Germinal center (tissue), 1 donor: ENCODE measurements at places on chromosomes 7 and 10.

GRCh38 chr10:106280896-106281460, 883.5 kb downstream of the SORCS1 start:
- no peak for DNase-seq

DNA sequence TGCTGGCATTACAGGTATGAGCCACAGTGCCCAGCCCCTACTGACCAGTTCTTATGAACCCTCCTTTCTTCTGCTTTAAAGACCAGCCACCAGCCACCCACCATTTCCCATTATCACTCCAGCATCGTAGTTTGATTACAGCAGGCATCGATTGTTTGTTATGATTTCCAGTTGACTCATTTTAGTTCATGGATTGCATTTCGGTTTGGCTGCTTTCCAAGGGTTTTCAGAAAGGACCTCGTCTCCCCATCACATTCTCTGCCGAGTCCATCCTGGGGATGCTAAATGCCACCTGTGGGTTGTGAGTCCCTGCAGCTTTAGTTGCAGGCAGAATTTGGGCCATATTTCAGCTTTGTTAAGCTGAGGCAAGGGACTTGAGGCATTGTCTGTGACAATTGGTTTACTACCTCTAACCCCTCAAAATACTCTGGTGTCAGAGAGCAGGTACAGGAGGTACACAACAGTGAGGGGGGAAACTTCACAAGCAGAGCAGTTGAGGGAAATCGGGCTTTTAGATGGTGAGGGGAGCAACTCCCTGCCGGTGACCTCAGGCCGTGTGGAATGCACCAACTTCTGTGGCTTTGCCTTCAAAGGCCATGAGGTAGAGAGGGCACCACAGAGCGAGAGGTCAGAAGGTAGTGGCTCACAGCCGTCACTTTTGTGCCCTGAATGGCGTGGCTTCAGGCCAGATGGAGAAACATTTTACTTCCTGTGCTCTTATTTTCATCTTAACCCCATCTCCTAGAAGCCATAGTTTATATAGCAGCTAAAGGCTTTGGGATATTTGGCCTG, 203.8 kb downstream of the CCDC3 start:
- DNase-seq, result no peak

- DNase-seq, result no peak
Measured at GRCh38 chr7:32611201-32612099, 116.2 kb downstream of the AVL9 start.

DNA sequence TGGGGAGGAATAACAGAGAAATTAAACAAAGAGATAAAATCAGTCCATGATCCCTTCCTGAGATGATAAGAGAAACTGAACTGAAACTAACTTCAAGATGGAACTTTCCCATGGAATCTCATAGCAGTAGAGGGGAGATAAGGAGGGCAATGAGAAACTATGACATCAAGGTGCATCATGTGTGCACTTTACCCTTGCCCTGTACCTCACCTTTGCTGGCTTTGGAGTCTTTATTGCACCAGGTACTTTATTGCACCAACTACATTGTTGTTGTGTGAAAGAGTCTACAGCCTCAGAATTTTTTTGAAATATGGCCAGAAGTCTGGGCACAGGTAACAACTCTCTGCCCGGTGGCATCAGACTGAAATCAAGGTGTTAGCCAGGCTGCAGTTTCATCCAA, 11.2 kb upstream of the SMC3 start:
- DNase-seq, result no peak
